ENCODE measurements at places on chromosomes 1 and 21.

DNA sequence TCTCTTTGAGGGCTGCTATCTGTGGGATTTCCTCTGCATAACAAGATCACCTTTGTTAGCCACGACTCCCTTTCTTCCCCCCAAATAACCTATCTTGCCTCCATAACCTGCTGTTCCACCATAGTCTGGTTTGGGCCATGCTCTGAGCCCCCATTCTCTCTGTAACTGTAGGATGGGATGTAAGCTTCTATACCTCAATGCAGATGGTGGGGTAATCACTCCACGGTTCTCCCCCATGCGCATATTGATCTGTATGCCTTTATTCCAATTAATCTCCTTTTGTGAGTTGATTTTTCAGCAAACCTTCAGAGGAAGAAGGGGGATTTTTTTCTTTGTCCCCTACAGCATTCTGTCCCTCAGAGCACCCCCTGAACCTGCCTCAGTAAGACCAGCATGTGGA is 170.1 kb upstream of the IRF2BP2 start:
- DNase-seq = no peak

GRCh38 chr1:151807131-151807530 is 1.9 kb upstream of the LINGO4 start:
- no peak for DNase-seq

DNA sequence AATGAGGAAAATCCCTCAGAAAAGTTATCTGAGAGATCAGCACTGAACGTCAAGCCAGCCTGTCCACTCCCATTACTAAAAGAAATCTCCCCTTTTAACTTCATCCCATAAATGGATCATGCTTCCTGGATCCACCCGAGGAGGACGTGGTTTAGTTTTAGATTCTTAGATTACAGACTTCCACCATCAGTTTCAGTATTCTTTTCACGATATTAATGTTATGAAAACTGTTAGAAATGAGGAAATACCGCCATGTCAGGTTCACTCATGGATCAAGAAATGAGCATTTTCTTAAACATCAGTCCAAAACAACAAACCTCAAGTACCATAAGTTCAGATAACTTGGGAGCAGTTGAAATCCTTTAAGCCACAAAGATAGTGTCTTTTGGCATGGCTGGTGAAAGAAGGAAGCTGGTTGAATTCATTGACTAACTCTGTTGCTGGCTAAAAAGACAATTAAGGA is 49.8 kb downstream of the NFIA start:
- DNase-seq = no peak

GRCh38 chr1:11893907-11894251 is 32.3 kb downstream of the KIAA2013 start:
- peak; percentile 62 for DNase-seq

DNA sequence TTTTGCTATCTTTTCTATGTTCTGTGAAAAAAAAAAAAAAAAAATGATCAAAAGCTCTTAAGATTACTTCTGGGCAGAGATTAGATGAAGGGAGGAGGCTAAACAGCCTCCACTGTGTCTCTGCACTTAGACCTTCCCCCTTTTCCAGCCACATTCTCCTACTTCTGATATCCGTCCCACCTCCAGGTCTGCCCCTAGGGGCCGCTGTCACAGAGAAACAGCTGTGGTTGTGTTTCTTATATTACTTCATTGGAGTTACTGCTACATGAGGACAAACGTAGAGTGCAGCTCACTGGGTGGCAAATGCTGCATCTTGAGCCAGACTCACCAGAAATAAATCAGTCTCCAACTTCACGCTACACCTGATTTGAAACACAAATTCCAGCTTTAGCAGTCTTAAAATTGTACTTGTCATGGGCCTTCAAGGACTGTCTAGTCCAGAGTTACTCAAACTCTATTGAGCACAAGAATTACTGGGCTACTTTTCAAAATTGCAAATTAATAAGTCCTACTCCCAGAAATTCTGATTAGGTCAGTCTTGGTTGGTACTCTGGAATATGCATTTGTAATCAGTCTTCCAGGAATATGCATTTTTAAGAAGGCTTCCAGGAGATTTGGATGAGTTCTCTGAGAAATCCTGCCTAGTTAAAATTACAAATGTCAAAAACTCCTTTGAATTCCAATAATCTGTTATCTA is 125.2 kb upstream of the PTBP2 start:
- DNase-seq = no peak

DNA sequence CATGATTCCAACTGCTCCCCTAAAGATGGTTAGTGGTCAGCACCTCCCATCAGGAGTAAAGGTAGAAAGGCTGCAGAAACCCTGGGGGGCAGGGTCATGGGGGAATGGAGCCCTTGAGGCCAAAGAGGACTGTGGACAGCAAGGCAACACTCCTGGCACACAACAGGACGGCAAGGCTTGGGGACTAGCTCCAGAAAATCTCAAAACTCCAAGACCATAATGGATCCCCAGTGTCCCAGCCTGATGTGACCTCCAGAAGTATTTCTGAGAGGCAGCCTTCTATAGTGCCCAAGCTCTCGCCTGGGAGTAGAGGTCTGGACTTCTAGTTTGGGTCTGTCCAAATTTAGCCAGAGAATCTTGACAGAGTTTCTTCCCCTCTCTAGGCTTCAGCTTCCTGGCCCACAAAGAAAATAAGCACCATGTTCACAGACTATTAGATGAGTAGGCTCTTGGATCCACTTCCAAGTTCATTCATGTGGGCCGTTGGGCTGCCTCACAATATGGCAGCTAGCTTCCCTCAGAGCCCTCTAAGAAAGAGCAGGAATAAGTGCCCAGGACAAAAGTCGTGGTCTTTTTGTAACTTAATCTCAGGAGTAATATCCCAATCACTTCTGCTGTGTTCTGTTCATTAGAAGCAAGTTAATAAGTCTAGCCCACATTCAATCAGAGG is 6.9 kb downstream of the CD2 start:
- no peak for DNase-seq

- no peak for DNase-seq
These were observed 78.1 kb upstream of the RAB4A start for GRCh38 chr1:229192853-229193252.

GRCh38 chr1:26923711-26924110 is 2.2 kb downstream of the NUDC start:
- DNase-seq = no peak

- no peak for DNase-seq
These were observed 38.6 kb downstream of the UBE2G2 start for GRCh38 chr21:44763050-44763378.

DNA sequence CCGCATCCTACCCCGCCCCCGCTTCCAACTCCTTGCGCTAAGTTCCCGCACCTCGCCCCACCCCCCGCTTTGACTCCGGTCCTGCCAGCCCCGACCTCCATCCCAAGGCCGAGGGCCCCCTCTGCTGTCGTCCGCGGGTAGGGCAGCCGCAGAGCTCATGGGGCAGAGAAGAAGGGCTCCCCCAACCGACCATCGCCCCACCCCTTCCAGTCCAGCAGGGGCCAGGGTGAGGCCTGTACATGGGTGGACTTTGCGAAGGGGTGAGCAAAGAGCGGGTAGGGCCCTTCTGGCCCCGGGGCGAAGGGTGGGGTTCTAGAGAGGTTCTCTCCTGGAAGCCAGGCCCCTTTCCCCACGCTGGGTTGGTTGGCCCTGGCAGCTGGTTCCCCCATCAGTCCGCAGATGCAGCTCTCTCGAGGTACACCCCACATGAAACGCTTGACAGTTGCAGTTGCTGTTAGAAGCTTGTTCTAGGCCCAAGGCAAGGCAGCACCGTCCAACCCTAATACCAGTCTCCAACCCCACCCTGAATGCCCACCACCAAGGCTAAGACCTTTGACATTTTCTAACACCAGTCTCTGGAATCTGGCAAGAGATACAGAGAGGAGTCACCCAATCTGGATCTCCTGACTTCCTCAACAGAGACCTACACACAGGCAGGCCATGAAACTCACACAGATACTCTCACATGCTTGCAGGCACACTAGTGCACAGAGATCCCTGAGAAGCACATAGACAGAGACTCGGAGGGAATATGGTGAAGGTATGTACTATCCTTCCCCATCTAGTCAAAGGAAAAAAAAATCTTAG is 25.3 kb upstream of the ADGRB2 start:
- DNase-seq = peak; percentile 88

GRCh38 chr1:11311816-11312755 is 39.1 kb downstream of the UBIAD1 start:
- DNase-seq = no peak

DNA sequence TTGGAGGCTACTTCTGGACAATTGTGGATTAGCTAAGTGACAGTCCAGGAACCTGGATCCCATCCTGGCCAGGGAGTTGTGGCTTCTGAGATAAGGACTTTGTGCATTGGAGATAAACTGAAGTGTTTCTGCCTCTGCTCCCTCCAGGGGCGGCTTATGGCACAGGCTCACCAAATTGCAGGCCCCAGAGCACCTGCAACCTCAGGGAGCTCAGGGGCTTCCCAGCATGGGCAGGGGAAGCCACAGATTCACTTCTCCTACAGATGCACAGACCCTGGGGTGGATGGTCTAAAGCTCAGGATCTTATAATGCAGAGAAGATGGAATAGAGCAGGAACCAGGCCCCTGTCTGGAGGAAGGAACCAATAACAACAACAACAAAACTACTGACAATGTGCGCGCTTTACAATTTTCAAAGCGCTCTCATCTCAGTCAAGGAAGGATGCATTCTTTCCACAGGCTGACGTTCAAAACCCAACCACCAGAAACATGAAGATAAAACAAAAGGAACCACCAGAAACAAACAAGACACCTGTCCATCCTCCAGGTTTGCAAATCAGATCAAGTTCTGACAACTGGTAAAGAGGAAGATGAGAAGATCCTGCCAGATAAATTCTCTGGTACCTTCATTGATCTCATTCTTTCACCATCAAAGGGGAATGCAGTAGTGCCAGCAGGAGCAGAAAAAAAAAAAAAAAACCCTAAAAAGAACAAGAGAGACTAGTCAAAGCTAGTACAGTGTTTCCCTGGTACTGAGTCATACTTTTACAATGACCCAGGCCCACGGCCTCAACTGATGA is 121.0 kb upstream of the IRF2BP2 start:
- peak; percentile 24 for DNase-seq

GRCh38 chr1:116990612-116991151 is 10.9 kb upstream of the CD101 start:
- DNase-seq = no peak

GRCh38 chr1:41481109-41481775 is 3.2 kb downstream of the EDN2 start:
- no peak for DNase-seq

DNA sequence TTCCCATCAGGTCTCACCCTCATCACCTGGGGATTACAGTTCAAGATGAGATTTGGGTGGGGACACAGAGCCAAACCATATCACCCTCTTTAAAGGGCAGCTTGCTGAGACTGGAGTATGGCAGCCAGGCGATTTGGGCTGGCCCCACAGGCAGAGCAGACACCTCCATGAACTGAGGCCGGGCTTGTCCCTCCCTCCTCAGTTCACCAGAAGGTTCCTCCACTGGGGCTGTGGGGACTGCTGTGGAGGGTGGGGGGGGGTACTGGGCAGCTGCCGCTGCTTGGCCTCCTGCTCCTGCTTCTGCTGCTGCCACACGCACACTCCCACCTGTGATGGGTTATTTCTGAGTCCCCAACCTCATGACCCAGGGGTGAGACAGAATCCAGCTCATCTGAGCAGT is 53.9 kb upstream of the PDE9A start:
- no peak for DNase-seq

DNA sequence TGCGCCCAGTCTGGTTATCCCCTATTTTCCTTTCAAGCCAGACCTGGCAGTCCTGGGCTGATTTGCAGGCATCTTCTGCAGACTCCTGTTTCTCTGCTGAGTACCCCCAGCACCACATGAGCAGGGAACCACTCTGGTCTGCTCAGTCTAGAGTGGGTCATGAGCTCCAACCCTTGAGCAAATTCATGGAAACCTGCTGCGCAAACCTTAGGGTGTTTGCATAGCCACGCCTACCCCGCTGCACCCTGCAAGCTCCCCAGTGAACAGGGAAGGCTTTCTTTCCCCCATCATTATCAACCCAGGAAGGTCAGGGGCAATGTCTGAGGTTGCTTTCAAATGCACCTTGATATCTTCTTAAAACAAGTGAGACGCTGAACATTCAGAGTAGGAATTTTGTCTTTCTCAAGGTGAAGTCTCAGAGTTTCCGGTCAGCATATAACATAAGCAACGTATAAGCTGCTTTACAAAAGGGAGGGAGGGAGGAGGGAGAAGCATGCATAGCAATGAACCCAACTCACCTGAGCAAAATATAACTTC is 11.1 kb upstream of the KCNE1 start:
- no peak for DNase-seq

GRCh38 chr1:24282491-24282890 is 36.7 kb upstream of the GRHL3 start:
- DNase-seq = no peak

DNA sequence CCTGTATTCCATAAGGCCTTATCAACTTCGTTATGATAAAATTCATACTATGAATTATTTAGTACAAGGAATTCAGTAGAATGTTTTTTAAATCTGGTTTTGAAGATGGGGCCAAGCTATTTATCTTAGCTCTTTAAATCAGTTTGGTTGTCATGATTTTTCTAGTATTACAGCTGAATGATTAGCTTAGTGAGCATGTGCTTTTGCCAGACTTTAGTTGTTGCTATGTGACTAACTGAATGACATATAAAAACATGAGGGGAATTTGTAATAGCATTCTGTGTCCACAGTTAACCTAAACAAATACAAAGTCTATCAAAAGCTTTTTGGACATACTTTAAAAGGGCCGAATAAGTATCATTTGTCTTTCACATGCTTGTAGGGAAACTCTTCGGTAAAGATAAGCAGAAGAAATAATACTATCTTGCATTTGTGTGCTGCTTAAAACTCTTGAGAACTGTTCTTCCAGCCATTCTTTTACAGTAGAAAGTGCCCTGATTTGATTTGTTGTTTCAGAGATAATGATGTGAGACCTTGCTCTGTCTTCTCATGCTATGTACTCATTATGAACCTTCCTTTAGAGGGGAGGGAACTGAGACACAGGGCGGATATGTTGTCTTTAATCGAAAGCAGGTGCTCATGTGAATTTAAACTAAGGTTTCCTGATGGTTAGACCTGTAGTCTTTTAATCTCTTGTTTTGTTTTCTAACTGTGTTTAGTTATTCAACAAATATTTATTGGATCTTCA is 18.8 kb downstream of the NEK7 start:
- DNase-seq = peak; percentile 87

DNA sequence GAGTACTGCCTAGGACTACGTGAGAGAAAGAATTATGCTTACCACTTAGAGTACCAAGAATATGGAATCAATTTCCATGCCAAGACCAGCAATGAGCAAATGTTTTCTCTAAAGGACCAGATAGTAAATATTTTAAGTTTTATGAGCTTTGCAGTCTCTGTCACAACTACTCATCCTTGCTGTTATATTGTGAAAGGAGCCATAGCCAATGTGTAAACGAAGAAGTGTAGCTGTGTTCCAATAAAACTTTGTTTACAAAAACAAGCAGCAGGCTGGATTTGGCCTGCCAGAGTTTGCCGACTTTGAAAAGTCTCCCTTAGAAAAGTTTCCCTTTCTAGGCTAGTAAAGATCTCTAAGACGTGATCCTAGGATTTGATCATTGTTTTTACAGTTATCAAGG is 128.8 kb downstream of the PDE4B start:
- DNase-seq = no peak

GRCh38 chr1:215375381-215375780 is 191.7 kb upstream of the KCTD3 start:
- DNase-seq = no peak

- DNase-seq = no peak
These were observed 7.2 kb downstream of the HCN3 start for GRCh38 chr1:155284476-155284875.

- DNase-seq = no peak
These were observed 62.7 kb downstream of the PDE9A start for GRCh38 chr21:42716074-42716473.

GRCh38 chr1:10320336-10320735 is 78.5 kb upstream of the PGD start:
- no peak for DNase-seq

Measured in T-helper 2 cell (primary cell).